ENCODE measurements at places on chromosomes 16 and 17.

GRCh38 chr17:81854974-81855774 lies 5.2 kb downstream of the P4HB start:
- no peak for DNase-seq

DNA sequence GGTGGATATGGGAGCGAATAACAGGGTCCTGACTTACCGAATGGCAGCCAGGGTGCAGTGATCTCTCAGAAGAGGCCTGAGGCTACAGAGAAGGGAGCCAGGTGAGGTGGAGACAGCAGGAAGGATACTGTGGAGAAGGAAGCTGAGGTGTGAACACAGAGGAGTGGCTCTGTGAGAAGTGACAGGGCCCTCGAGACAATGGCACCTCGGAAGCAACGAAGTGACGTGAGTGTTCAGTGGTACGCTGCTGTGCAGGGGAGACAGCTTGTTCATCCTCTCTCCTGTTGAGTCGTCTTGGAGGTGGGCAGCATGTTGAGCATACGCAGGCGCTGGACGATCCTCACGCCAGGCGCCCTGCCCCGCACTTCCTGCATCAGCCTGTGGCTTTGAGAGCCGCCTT lies 390.3 kb downstream of the CPPED1 start:
- no peak for DNase-seq

GRCh38 chr17:56602292-56603130 lies 9.0 kb downstream of the NOG start:
- no peak for DNase-seq

- no peak for DNase-seq
Measured at GRCh38 chr16:89572485-89573205, 2.9 kb upstream of the CPNE7 start.

DNA sequence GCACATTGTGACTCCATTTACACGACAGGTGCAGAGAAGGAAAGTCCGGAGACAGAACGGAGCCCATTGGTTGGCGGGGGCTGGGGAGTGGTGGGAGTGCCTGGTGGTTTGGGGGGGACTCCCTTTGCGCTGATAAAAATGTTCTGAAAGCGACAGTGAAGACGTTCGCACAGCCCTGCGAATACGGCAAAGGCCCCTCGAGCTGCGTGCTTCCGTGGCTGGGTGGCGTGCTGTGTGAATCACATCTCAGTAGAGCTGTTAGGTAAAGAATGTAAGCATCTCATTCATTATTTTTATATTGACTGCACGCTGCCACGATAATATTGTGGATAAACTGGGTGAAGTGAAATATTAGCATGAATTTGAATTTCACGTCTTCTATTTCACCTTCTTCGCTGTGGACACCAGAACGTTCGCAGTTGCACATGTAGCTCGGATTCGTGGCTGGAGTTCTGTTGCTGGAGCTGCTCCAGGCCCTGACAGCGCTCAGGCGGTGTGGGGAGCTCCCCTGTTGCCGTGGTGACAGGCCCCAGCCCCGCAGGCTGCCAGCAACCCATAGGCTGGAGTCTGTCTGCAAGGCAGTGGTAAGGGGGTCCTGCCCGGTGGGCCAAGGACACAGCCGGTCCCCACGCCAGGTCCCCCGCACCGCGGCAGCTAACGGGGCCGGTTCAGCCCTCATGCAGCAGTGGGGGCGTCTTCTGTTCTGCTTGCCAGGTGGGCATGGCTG lies 44.6 kb downstream of the SOX8 start:
- no peak for DNase-seq

GRCh38 chr16:19696328-19696727 lies 21.7 kb downstream of the KNOP1 start:
- peak; percentile 37 for DNase-seq

DNA sequence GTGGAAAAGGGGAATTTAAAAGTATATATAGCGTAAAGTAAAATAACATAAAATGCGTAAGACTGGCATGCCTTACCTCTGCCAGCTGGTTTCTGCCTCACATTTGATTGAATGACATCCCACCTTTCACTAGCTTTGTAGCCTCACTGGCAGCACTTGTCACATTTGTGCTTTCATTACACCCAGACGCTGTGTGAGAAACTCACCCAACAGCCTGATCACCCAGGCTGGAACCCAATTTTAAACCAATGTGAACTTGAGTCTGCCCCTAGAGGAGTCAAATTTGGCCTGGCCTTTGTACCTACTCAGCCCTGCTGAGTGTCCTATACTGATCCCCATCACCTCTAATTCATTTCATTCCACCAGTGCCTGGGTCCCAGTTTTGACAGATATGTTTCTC lies 4.8 kb upstream of the THUMPD1 start:
- no peak for DNase-seq

DNA sequence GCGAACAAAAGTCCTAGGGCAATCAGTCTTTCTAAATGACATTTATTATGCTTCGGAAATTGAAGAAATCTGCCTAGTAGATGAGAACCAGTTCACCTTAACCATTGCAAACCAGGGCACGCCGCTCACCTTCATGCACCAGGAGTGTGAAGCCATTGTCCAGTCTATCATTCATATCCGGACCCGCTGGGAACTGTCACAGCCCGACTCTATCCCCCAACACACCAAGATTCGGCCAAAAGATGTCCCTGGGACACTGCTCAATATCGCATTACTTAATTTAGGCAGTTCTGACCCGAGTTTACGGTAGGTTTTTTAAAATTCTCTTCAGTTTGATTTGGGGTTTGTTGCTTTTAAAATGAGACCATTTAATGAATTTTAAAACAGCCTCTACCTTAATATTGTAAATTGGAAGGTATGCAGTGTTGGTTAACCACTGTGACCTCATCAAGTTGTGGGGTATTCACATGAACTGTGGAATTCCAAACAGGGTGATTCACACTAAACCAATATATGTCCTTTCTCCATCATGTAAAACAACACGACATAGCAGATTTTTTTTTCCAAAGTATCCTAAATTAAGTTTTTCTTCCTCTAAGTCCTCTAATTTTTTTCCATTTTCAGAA lies 6.2 kb upstream of the EVI2A start:
- no peak for DNase-seq

DNA sequence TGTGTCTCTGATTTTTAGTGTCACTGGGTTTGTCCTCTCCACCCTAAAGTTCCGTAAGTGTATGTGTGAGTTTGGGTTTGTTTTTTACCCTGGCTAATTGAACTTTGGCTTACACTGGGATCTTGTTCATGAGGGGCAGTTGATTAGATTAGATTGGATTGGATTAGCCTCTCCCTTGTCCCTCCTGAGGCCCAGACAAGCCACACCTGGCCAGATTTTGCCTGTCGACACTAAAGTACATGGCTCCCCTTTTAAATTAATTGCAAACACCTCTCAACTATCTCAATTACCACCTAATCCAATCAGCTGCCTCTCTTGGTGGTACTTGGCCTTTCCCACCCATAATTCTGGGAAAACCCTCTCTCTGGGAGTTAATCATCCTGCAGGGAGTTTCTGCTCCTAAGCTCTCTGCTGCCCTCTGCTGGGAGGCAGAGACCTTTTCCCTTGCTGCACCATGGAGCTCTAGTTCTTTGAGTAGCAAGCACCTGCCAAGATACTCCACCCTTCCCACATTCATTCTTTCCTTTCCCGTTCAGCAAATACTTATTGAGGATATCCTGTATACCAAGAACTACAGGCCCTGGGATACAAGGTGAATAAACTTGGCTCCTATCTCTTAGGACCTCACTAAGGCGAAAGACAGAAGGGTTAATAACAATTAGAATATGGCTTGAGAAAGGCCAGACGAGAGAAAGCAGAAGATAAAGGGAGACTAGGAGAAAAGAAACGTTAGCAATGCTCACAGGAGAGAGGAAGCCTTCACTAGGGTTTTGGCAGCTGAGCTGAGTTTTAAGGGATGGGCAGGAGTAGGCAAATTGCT lies 60.0 kb upstream of the MPHOSPH6 start:
- DNase-seq: peak; percentile 10

DNA sequence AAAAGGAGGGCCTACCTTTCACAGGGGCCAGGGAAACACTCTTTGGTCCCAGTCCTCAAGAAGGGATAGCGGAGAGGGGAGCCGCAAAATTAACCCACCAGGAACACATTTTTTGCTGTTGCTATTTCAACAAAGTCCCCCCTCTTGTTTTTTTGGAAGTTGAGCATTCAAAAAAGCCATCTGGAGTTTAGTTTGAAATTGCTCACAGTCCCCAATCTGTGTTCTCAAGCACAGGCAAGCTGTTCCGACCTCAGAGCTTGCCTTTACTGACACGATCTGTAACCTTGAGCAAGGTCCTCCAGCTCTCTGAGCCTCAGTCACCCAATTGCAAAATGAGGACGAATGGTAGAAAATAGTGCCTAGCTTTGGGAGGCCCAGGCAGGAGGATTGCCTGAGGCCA lies 131.1 kb downstream of the ZNF423 start:
- DNase-seq: no peak

DNA sequence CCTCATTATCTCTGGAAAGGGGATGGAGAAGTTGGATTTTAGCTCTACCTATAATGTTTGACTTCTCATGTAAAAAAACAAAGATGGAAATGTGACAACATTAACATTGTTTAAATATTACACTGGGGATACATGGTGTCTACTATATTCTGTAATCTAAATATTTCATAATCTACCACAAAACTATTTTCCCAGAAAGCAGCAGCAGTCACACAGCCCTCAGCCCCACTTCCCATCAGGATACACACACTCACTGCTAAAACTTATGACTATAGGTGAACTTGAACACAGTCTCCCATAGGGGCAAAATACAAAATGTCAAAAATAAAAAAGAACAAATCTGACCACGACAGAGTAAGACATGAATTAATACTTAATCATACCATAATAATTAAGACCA lies 95.7 kb downstream of the KANSL1 start:
- DNase-seq: no peak

DNA sequence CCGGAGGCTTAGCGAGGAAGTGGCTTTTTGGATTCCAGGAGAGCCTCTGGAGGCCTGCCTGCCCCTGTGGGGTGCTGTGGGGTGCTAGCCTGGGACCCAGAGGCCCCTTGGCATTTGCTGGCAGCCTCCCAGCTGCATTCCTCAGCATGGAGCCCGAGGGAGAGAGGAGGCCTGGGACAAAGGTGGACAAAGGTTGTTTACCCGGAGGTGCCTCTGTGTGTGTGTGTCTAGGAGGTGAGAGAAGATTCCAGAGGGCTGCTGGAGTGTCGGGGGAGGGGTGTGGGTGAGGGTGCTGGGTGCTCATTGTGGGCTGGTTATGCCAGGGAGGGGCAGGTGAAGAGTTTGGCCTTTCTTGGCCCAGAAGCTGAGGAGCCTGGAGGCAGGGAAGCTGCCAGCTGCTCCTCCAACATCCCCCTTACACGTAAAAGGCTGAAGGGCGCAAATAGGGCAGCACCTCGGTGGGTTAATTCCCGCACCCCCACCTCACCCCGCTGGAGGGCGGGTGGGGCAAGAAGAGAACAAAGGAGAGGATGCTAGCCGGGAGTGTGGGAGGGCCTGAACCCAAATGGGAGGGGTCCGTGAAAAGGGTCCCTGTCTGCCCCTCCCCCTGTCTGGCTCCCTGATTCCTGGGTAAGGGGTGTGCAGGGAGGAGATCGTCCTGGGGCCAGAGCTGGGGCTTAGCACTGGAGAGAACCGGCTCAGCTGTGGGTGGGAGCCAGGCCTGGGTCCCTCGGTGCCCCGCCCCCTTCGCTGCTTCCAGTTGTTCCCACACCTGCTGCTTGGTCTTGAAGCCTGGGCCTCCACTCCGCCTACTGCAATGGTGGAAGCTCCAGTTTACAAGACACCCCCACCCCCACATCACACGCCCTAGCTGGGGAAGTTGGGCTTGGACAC lies 9.9 kb downstream of the HEXIM2 start:
- DNase-seq: no peak

- no peak for DNase-seq
Measured at GRCh38 chr16:50166511-50167500, 13.7 kb downstream of the TENT4B start.

GRCh38 chr17:75004371-75004770 lies 8.1 kb upstream of the MRPL58 start:
- no peak for DNase-seq

DNA sequence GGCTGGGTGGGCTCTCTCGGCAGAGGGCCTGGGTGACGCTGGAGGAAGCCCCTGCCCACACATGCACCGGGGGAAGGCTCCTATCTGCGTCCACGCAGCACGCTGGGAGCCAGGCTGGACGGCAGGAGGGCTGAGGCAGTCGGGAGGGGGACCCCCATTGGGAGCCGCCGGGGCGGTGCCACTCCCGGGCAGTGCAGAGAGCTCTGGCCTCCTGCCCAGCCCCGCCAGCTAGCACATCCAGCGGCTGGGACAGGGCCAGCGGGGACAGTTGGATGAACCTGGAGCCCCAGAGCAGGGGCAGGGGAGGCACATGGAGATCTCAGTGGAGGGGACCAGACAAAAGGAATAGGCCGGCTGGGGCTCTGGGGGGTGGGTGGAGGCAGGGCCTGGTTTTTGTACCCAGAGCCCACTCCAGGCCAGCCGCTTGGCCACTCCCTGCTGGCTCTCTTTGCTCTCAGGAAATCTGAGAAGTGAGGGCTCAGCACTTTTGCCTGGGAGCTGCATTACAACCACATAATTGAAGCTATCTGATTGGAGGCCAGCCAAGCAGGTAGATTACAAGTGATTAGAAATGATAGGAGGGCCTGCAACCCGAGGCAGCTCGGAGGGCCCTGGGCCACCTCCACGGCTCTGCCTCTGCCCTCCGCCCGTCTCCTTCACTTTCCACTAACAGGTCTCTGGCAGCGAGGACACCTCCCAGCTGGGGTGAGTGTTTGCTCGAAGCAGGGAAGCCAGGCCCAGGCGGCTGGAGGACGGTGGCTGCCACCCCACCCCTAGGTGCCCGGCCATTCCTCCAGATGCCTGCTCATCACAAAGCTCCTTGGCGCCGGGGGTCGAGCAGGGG lies 40.1 kb downstream of the ENGASE start:
- DNase-seq: no peak

DNA sequence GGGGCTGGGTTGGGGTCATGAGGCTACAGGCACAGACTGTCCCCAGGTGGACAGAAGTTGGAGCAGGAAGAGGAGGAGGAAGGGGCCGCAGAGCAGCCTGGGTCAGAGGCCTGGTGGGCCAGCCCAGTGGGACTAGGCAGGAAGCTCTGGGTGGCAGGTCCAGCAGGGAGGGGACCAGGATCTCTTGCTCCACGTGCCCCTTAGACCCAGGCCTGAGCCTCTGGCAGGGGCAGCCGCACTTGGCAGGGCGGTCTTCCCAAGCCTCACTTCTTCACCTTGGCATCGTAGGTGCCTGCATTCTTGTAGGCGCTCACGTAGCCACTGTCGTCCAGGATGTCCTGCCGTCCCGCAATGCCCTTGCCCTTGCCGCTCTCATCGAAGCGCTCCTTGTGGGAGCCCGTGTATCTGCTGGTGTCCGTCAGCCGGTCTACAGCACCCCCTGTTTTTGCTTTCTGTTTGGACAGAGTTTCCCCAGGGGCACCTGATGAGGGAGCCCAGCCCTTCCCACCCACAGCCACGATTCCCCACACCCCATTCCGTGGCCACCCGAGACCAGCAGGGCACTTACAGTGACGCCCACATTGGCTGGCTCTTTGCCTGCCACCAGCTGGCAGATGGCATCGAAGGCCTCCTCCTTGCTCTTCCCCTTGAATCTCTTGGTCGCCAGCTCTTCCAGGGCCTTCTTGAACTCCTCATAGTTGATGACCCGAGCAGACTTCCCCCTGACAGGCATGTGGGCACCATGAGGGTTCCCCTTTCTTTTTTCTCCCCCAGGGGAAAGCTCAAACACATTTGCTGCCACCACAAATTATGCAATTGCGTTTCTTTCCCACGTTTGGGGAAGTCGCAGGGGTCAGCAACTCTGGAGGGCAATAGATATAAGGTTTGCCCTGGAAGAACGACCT lies 3.1 kb downstream of the TPPP3 start:
- no peak for DNase-seq

GRCh38 chr16:3266873-3267537 lies 10.6 kb upstream of the MEFV start:
- no peak for DNase-seq
